ENCODE measurements at places on chromosomes 3 and 15.

- no peak for DNase-seq
These were observed 195.1 kb downstream of the EPHA6 start for GRCh38 chr3:97009427-97010019.

DNA sequence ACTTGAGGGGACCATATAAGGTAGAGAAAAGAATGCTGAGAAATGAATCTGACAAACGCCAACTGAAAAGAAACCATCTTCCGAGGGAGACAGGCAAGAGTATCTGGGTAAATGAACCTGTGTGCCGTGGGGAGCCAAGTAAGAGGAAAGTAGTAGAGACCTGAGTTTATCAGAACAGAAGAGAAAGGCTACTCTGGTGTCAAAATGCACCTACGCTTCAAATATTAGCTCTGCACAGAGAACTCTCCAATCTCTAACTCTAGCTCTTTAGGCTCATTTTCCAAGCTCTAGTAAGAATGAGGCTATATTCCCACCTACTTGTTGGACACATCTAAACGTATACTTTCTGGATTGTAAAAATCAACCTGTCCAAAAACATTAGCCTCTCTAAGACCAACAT is 53.5 kb downstream of the TOP2B start:
- no peak for DNase-seq

GRCh38 chr3:128487813-128488635 is 5.0 kb downstream of the GATA2 start:
- peak; percentile 65 for DNase-seq

DNA sequence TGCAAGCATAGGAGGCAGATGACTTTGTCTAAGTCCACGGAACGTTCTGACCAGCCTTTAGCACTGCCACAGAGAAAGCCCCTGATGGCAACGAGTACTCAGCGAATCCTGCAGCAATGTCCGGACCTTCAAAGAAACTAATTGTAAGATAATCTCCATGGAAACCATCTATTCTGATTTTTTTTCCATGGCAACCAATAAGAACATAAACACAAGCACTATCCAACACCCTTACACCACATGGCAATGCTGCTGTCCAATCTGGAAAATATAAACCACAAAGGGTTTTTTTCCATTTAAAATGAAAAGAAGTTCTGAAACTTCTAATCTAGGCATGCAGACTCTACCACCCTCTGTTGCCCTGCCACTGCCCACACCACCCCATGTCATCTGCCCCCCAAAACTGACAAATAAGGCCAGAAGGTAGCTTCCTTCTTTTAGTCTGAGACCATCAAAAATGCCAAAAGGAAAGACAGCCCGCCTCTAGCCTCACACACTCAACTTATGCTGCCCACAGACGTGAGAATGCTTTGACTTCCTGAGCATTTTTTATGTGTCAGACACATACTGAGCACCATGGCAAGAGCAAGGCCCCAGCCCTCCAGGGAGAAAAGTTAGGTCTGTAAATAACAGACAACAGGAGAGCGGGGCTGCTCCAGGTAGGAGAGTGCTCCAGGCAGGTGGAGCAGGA is 44.5 kb downstream of the POC1A start:
- no peak for DNase-seq

DNA sequence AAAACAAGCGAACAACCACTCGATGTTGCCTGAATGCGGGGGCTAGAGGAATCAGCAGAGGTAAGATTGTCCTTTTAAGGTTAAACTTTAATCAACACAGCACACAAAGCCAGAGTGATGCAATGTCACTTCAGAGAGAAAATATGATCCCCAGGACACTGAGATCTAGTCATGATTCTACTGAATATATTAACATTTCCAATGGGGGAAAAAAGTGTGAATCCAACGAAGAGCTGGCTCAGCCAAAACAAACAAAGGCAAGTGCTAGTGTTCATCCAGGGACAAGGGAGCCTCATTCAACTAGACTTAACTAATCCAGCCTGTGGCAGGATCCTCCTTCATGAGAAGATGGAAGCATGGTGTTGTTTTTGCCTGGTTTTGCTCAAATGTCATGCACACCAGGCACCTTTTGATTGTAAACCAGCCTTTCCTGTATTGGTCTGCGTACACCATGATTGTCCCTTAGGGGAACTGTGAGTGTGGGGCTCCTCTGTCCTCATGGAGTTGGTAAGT is 35.8 kb downstream of the SCG5 start:
- DNase-seq: peak; percentile 24

DNA sequence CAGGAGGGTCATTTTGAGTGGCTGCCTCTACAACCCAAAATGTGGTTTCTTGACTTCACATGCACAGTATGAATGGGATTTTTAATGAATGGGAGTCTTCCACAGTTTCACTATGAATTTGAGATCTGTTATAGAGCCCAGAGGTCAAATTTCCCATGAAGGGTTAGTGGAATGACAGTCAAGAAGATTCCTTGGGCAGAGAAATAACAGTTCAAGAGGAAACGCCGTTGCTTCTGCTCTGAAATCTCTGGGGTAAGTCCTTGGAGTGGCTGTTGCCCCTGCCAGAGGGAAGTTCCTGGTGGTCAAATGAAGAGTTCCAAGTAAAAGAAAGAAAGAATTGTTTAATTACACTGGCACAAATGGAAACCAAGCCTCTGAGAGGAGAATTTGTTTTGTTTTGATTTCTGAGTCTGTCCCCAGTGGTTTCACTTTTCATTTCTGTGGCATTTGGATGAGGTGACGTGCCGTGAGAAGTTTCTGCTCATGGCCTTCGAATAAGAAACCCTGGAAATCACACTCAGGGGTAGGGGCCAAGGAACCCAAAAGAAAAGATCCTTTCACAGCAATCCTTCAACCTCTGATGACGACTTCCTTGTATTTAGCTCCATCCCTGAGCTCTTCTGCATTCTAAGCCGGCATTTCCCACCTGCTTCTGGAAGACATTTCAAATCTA is 77.5 kb upstream of the IL12A start:
- DNase-seq: no peak

- no peak for DNase-seq
These were observed 702.2 kb downstream of the NLGN1 start for GRCh38 chr3:174099724-174100123.

- DNase-seq: no peak
These were observed 30.8 kb downstream of the LRRC28 start for GRCh38 chr15:99282121-99282520.

GRCh38 chr3:20878691-20879090 is 692.7 kb upstream of the SGO1 start:
- no peak for DNase-seq

GRCh38 chr15:33104212-33104611 is 90.3 kb downstream of the FMN1 start:
- DNase-seq: peak; percentile 83

DNA sequence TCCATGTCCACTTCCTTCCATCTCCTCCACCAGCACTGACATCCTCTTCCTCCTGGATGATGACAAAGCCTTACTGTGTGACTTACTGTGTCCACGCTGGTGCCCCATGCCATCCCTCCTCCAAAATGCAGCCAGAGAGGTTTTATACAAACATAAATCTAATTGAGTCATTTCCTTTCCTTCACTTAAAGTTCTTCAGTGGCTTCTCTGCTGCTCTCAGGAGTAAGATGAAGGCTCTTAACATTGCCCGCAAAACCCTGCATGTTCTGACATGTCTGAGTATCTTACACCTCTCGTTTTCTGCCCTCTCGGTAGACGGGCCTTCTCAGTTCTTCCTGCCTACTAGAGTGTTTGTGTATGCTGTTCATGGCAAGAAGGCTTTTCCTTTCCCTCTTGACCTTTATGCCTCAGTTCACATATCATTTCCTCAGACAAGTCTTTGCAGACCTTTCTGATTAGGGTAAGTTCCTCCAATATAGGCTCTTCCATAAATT is 175.5 kb downstream of the CFAP20DC start:
- DNase-seq: peak; percentile 21

DNA sequence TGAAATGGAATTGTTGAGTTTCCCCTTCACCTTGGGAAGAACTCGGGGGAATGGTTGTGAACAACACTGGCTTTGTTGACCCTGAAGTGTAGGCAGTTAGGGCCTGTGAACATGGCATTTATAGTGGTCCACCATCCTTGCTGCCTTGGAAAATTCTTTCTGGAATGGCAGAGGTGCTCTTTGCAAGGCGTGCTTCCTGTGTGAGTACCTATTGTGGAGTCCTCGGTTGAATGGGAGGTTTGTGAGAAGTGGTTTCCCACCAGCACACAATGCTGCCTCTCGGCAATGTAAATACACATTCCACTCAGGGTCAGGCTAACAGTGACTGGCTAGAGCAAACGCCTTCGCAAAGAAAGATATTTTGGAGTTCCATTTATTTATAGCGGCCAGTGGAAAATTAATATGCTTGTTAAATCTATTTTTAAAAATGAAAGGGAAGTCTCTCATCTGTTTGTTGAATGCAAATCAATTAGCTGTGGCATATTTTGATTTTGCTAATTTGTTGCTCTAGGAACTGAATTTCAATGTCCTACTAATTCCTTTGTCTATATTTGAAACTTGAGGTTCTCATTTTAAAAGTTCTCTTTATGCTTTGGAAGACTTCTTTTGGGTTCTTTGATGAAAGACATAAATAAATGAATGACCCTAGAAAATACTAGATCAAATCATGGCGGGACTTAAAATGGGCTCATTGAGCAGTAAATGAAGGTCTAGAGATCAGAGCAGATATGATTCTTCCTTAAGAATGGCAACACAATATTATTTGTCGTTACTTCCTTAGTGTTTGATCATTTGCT is 59.5 kb downstream of the FNDC3B start:
- DNase-seq: no peak

- DNase-seq: peak; percentile 60
These were observed 59.5 kb upstream of the CTSH start for GRCh38 chr15:79004336-79004735.

- DNase-seq: peak; percentile 94
These were observed 35.1 kb downstream of the HMG20A start for GRCh38 chr15:77455696-77456321.

DNA sequence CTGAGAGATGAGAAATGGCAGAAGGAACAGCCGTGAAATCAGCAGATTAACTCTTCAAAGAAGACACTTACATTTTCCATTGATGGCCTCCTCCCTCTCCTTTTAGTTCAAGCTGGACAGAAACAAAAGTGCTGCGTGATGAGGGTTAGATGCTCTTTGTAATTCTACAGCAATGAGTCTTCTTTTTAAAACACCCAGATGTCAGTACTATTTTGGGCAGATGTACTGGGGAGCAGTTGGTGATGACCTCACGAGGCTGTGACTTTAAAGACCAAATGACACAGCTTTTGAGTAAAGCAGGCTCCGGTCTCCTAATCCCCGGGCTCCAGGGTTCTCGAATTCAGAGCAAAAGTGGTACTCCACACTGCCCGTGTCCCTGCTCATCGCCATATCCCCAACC is 198.2 kb downstream of the SLCO3A1 start:
- no peak for DNase-seq

GRCh38 chr15:81049835-81050234 is 49.1 kb downstream of the TLNRD1 start:
- no peak for DNase-seq

DNA sequence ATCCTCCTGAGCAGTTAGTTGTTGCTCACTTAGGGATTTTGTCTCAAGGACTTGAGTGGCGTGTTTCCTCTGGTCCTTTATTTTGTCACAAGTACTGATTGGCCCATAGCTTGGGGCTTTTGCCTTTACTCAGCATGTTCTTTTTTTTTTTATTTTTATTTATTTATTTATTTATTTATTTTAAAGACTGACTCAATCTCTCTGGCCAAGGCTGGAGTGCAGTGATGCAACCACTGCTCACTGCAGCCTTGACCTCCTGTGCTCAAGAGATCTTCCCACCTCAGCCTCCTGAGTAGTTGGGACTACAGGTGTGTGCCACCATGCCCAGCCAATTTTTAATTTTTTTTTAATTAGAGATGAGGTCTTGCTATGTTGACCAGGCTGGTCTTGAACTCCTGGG is 223.9 kb upstream of the TPM1 start:
- DNase-seq: peak; percentile 54

GRCh38 chr3:126109146-126109879 is 25.4 kb upstream of the SLC41A3 start:
- DNase-seq: no peak

DNA sequence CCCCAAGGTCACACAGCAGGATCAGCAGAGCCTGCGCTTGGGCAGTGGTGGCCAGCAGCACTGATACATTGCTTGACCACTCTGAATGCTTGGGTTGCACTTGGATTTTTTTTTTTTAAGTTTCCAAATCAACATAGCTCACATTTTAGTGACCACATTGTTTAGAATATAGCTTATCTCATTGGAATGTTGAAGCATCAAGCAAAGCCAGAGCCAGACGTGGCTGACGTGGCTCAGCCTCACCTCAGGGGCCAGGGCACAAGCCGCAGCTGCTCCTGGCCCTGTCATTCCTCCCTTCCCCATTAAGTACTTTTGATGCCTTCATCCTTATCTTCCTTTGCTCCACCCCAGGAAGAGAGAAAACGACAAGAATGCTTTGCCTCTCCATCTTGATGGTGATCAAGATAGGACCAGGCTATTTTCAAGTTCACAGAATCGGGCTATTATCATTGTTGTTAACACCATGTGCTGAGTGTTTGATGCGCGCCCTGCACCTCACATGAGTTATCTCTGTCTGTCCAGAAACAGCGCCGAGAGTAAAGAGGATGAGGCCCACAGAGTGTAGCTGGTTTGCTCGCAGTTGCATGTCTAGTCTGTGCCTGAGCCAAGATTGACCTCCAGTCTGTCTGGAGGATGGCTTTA is 75.8 kb downstream of the AAGAB start:
- DNase-seq: peak; percentile 97

DNA sequence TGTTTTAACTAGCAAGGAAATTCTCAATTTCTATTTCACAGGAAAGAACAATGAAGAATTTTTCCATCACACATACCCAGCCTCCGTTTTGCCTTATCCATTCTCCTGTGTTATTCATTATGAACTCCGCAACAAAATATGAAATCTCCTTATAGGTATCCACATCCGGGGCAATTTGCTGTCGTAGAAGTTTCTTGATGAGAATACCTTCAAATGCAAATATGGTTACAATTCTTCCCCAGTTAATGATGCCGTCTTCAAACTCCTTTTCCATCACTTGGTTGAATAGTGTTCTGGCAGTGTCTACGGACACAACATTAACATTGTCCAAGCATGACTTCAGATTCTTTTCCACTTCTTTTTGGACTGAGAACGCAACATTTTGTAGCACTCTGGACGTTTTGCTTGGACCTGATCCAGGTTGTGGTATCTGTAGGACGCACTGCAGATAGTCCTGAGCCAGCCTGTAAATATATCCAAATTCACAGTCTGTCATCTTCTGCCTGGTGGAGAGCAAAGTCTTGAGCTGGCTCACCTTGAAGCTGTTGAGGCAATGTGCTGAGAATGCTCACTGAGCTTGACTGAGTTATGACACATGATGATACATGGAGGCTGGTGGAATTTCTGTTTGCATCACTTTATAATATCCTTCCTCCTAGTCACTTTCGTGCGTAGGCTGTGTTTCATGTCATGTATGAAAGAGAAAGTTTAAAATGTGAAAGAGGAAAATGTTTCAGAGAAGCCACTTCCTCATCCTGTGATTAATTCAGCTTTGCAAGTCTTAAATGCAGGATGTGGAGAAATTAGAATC is at the start of gene BCL2A1:
Gene BCL2A1, minus strand, starts transcription at position 573 of the 811 bp plus-strand sequence. Its CDS starts 77 bp downstream, at position 496.
- DNase-seq: peak; percentile 95

- no peak for DNase-seq
These were observed 19.2 kb downstream of the ALDH1A3 start for GRCh38 chr15:100898661-100899462.

- no peak for DNase-seq
These were observed 809.7 kb downstream of the NR2F2 start for GRCh38 chr15:97140216-97140615.

GRCh38 chr3:65146179-65146578 is 458.4 kb upstream of the ADAMTS9 start:
- peak; percentile 26 for DNase-seq

- DNase-seq: no peak
These were observed 27.5 kb downstream of the BHLHE40 start for GRCh38 chr3:5006755-5007202.
